ENCODE measurements at places on chromosomes 4 and X.

- H3K36me3 ChIP-seq: no peaks in the 10 kb centered on the region
- no peak overlapping the region for H3K4me3 ChIP-seq
- H3K4me1 ChIP-seq: no peaks in the 10 kb centered on the region
- no peaks in the 10 kb centered on the region for H3K27me3 ChIP-seq
- DNase-seq: no peak
- H3K27ac ChIP-seq: no peak overlapping the region
Measured at GRCh38 chrX:110803506-110803905, 7.9 kb upstream of the CHRDL1 start.

DNA sequence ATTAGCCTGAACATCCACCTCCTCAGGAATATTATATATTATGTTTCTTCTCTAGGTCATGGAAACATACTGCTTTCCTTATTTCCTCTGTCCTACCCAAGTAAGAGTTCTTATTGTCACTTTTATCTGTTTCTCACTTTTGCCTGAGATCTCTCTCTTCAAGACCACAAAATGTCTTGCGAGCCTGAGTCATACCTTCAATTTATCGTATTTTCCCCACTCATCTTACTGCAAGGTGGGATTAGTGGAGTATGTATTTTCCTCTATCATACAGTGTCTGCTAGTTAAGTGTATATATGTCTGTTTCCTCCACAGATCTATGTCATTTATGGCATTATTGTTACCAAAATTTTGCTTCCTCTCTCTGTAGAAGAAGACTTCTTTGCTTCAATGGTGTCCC, 124.5 kb downstream of the EIF4E start:
- H3K4me1 ChIP-seq: peaks cover 3% of the 10 kb centered on the region
- no peak for DNase-seq
- H3K27ac ChIP-seq: no peak overlapping the region
- H3K4me3 ChIP-seq: no peak overlapping the region
- H3K27me3 ChIP-seq: no peaks in the 10 kb centered on the region

DNA sequence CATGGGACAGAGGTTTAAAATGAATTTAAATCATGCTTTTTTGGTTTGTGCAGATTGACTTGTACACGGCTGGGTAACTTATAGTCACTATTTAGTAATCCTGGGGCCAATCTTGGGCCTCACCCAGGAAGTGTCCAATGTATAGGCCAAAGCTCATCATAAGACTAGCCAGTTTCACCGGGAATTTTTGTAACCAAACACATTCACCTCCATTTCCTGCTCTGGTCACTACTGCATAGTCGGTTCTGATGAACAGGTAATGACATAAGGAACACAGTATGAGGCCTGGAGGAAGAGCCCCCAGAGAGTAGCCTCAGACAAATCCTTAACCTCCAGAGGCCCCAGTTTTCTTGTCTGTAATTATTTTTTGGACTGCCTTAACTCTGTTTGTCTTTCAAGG, 81.9 kb downstream of the HPRT1 start:
- peaks cover 26% of the 10 kb centered on the region for H3K4me1 ChIP-seq
- peaks cover 26% of the 10 kb centered on the region for H3K27me3 ChIP-seq
- no peak overlapping the region for H3K4me3 ChIP-seq
- DNase-seq: no peak
- H3K36me3 ChIP-seq: no peaks in the 10 kb centered on the region

DNA sequence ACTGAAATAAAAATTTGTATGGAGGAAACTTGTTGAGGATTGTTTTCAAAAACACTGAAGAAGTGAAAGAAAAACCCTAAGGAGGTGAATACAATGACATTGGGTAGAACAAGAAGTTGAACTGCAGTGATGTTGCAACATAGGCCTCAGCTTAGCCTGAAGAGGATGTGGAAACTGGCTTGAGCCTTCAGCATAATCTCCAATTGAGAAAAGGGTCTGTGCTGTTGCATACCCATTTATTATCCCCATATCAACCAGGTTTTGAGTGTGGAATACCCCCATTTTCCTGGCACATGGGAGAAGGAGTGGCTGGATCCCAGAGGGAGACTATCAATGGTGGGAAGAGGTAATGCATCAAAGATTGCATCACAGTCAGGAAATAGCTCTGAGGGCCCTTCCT, 695.0 kb upstream of the HS3ST1 start:
- no peak for DNase-seq
- H3K27me3 ChIP-seq: no peaks in the 10 kb centered on the region
- no peak overlapping the region for H3K27ac ChIP-seq
- no peaks in the 10 kb centered on the region for H3K4me1 ChIP-seq

- no peaks in the 10 kb centered on the region for H3K36me3 ChIP-seq
- H3K27ac ChIP-seq: no peak overlapping the region
- DNase-seq: no peak
- H3K4me1 ChIP-seq: no peaks in the 10 kb centered on the region
Measured at GRCh38 chr4:133759428-133759827, 442.2 kb downstream of the PABPC4L start.

DNA sequence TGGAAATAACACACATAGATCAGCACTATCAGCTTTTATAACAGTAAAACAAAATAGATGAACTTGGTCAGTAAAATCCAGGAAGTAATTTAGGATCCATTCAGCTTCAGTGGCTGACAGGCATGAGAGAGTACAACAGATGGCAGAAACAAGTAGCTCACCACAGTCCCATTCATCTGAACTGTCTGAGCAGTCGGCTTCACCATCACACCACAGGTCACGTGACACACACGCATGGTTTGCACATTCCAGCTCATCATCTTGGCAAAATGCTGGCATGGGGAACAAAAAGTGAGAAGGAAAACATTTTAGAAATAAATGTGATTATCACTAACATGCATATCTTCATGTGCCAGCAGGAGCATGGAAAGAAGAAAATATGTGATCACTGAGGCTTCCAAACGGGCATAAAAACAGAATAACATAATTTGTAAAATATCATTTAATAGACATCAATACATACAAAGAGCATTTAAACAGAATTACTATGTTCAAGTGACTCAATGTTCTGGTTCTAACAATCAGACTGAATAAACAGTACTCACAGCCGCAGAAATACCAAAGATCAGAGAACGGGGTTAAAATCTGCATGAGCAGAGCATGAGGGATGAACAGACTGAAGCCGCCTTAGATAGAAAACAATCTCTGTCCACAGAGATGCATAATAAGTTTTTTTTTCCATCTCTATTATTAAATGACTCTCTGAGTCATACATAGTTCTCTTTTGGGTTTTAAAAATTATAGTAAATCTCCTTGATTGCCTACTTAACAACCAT, 158.1 kb downstream of the ATP10D start:
- DNase-seq: no peak
- no peaks in the 10 kb centered on the region for H3K4me1 ChIP-seq
- no peak overlapping the region for H3K4me3 ChIP-seq
- no peaks in the 10 kb centered on the region for H3K36me3 ChIP-seq
- H3K27ac ChIP-seq: no peak overlapping the region
- no peaks in the 10 kb centered on the region for H3K27me3 ChIP-seq

GRCh38 chr4:5719350-5720055, 8.5 kb downstream of the EVC start:
- no peaks in the 10 kb centered on the region for H3K36me3 ChIP-seq
- H3K4me3 ChIP-seq: no peak overlapping the region
- no peaks in the 10 kb centered on the region for H3K4me1 ChIP-seq
- H3K27me3 ChIP-seq: no peaks in the 10 kb centered on the region

- no peak overlapping the region for H3K4me3 ChIP-seq
- no peak for DNase-seq
- H3K27me3 ChIP-seq: no peaks in the 10 kb centered on the region
- no peaks in the 10 kb centered on the region for H3K4me1 ChIP-seq
Measured at GRCh38 chr4:45765521-45765920, 358.3 kb downstream of the GABRG1 start.
